ENCODE measurements at places on chromosomes 11 and 22. TPM values are rescaled to one million over a fixed set of nuclear protein-coding genes. Genes with fewer than 3 reads are reported as not detected.

DNA sequence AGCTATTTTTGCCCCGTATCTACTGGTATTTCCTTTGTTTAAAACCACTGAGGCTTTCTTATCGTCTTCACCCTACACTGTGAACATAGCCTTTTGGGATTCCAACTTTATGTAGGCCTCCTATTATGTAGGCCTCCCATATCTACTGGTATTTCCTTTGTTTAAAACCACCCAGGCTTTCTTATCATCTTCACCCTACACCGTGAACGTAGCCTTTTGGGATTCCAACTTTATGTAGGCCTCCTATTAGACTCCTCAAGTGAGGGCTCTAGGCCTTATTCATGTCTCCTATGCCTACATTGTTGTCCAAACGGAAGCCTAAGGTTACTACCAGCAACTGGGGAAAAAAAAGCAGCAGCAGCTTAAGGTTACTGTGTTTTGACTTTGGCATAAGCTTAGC is 23.7 kb downstream of the CEP295 start:
- DNase-seq, result no peak

DNA sequence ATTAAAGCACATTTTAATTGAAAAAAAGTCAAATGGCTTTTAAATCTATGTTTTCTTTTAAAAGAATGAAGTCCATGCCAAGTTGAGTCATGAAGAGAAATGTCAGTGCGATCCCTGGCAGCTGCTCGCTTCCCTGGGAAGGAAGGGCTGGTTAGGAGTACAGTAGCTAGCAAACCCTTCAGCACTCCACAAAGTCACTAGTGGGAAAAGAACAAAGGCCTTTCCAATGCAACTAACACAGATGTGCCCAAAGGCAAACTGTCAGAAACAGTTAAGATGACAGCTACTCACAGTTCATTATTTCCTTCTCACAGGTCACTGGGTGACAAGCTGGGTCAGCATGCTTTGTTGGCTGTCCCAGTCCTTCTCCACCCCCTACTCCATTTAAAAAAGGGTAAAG is 308.7 kb downstream of the DCDC1 start:
- DNase-seq, result no peak

- peak; percentile 66 for DNase-seq
Measured at GRCh38 chr11:75582895-75583717, 21.1 kb downstream of the SERPINH1 start.

- no peak for DNase-seq
Measured at GRCh38 chr22:20149257-20150250, 1.3 kb downstream of the CCDC188 start.

- DNase-seq, result no peak
Measured at GRCh38 chr11:123469089-123469488, 39.0 kb downstream of the GRAMD1B start.

- DNase-seq, result no peak
Measured at GRCh38 chr11:123145661-123146060, 49.4 kb downstream of the CLMP start.

Gene GAL3ST1
- not detected for total RNA-seq

Gene GRIA4
- not detected for total RNA-seq

All from SJSA1 (cell line).